ENCODE measurements at places on chromosomes 4 and X. TPM values are rescaled to one million over a fixed set of nuclear protein-coding genes. Genes with fewer than 3 reads are reported as not detected.

DNA sequence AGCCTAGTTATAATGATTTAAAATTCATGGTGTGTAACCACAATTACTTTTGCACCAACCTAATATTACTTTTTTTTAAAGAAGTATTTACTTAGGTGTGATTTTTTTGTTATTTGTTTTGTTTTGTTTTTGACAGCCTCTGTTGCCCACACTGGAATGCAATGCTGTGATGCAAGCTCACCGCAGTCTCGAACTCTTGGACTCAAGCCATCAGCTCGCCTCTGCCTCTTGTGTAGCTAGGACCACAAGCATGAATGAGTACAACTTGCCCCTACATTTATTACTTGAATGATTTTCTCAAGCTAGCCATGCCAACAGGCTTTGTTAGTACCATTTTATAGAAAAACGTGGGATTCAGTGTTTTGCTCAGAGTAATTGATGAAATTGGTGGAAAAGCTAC is 488.8 kb upstream of the CPEB2 start:
- DNase-seq, result no peak

- no peak for DNase-seq
These were observed 62.7 kb upstream of the RPS6KA3 start for GRCh38 chrX:20329435-20329834.

GRCh38 chr4:6576512-6576911 is 1.5 kb downstream of the MAN2B2 start:
- no peak for DNase-seq

- no peak for DNase-seq
These were observed 111.3 kb downstream of the TSPAN7 start for GRCh38 chrX:38672646-38673045.

Gene ETDB
- total RNA-seq, result not detected

Gene CCKAR
- total RNA-seq, result not detected
